Small intestine (tissue), 16 donors: ENCODE measurements at places on chromosomes 3 and 15.
A peak's percentile ranks its signal among the peaks of the same experiment; 100 is the strongest.

- no peaks in the 10 kb centered on the region for H3K4me1 ChIP-seq
- H3K27me3 ChIP-seq, result no peaks in the 10 kb centered on the region
These were observed 221.6 kb upstream of the NR2E3 start for GRCh38 chr15:71588746-71589145.

- no peak overlapping the region for H3K27ac ChIP-seq
- DNase-seq, result no peak
- H3K36me3 ChIP-seq, result no peaks in the 10 kb centered on the region
- no peaks in the 10 kb centered on the region for H3K4me1 ChIP-seq
These were observed 588.3 kb upstream of the SEMA6D start for GRCh38 chr15:47129033-47129432.

- H3K36me3 ChIP-seq, result no peaks in the 10 kb centered on the region
- H3K27ac ChIP-seq, result peak overlapping the region; percentile 8
- H3K4me3 ChIP-seq, result no peak overlapping the region
- no peak for DNase-seq
- H3K27me3 ChIP-seq, result no peaks in the 10 kb centered on the region
These were observed 33.3 kb downstream of the CA12 start for GRCh38 chr15:63348392-63348791.

DNA sequence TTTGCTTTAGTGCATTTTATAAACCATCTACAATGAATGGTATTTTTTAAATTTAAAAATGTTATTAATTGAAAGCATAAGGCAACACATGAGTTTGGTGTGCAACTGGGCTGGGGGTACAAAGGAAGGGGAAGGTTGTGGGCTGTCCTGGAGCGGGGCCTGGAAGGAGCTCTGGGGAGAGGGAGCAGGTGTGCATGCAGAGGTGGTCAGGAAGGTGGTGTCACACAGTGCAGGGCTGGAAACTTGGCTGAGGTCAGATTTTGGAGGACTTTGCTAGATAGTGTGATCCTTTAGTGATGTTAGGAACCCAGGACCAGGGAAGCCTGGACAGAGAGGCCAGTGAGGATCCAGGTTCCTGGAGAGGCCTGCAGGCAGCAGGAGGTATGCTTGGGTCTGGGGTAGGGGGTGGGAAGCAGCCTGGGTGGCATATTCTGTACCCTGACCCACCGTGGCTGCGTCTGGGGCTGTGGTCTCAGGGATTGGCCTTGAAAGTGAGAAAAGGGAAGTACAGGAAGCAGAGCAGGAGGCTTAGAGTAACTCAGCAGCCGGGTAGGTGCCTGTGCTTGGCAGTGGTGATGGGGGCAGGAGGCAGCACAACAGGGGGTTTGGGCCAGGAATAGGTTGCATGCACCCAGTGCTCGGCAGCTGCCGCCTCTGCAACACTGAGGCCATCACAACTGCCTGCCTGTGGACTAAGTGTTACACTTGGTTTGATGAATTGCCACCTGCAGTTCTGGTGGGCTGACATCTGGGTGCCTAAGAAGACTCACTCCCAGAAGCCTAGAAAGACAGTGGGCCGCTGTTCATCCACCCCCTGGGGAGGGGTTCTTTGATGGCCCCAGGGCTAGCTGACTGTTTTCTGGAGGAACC lies 33.0 kb downstream of the KY start:
- DNase-seq, result no peak
- H3K4me3 ChIP-seq, result no peak overlapping the region
- no peak overlapping the region for H3K27ac ChIP-seq
- H3K4me1 ChIP-seq, result no peaks in the 10 kb centered on the region
